ENCODE measurements at places on chromosomes 12 and 14.

DNA sequence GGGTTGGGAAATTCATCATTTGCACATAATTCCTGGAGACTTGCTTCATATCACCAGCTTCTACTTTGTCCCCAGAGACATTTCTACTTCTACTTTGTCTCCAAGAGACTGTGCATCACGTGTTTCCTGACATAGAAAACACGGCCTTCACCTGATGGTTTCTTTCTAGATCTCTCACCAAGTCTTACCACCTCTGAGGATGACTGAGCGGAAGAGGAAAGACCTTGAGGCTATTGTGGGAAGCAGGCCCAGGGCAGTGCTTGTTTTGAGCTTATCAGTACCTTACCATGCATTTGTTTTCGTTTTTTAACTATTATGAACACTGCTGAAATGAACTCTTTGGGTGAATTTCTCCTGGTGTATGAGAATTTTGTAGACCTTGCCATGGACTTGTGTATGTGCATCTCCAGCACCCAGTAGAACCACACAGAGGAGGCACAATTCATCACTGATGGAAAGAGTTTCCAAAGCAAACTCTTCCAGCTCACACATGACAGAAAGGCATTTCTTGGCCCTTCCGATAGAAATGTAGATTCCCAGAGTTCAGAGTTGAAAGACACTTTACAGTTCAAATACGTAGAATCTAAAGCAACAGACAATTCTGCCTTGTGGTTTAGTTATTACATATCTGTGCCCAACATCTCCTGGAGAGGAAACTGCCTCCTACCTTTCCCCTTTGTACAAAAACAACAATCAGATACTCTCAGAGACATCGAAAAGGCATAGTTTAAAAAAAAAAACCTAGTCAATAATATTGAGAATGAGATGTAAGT, 434.7 kb downstream of the FUT8 start:
- no peak for DNase-seq

GRCh38 chr14:80979951-80980350, 24.5 kb downstream of the TSHR start:
- no peak for DNase-seq

DNA sequence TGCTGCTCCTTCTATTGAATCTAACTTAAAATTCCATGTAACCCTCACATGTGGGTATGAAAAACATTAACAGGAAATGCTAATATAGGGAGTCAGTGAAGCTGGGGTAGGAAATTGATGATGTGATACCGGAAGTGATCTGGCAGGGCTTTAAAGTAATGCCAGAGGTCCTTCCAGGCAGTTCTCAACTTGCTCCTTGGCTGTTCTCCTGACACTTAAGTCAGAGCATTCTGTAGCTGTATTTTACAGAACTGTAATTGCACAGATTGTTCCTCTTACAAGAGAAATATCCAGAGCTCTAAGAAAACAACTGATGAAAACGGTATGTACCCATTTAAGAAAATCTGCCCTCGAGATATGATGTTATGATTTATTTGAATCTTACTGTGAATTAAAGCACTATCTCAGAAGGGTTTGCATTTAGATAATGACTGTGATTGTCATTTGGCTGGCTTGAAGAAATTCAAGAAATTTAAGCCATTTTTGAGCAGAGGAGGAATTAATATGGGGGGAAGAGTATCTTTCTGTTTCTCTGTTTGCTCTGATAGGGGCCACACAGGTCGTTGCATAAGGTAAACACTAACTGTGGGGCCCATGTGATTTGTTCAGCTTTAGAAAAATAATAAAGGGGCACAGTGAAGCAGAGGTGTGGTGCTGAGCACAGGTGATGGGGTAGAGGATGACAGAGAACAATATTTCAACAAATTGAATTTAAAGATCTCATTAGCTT, 88.4 kb downstream of the BBS10 start:
- DNase-seq, result no peak

DNA sequence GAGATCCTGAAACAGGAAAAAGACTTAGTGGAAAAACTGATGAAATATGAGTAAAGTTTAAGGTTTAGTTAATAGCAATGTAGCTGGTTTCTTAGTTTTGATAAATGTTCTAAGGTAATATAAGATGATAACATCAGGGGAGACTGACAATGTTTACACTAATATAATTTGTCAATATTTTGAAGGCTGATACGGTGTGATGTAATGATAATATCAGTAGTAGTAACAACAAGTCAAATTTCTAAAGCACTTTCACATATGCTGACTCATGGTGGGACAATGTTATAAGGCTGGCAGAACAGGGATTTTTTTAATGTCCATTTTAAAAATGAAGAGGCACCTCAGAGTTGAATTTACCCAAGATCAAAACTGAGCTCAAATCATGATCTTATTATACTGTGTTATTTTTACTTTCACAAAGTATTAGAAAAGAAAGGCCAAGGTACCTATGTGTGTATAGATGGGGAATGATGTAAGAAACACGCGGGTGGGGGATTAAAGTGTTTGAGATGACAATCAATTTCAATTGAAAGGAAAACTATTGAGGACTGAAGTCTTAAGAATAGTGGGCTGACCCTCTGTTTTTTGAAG, 2.4 kb upstream of the FLRT2 start:
- no peak for DNase-seq

- no peak for DNase-seq
These were observed 33.8 kb upstream of the SMUG1 start for GRCh38 chr12:54222609-54223008.

DNA sequence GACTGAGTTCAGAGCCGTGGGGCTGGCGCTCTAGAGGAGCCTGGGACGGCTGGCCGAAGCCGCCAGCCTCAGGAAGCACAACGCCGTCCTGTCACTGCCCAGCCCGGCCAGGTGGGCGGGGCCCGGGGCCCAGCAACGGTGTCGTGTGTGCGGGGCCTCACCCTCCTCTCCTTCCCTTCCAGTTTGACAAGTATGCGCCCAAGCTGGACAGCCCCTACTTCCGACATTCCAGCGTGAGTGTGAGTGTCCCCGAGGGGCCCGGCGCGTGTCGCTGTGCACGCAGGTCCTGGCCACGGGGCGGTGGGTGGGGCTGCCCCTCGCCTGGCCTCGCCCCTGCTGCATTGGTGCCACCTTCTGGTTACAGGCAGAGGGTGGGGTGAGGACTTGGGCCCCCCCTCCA, 38.3 kb downstream of the LRCOL1 start:
- no peak for DNase-seq

Data from psoas muscle (tissue), 8 donors.